H4 (cell line): ENCODE measurements at places on chromosomes 7 and 10.

DNA sequence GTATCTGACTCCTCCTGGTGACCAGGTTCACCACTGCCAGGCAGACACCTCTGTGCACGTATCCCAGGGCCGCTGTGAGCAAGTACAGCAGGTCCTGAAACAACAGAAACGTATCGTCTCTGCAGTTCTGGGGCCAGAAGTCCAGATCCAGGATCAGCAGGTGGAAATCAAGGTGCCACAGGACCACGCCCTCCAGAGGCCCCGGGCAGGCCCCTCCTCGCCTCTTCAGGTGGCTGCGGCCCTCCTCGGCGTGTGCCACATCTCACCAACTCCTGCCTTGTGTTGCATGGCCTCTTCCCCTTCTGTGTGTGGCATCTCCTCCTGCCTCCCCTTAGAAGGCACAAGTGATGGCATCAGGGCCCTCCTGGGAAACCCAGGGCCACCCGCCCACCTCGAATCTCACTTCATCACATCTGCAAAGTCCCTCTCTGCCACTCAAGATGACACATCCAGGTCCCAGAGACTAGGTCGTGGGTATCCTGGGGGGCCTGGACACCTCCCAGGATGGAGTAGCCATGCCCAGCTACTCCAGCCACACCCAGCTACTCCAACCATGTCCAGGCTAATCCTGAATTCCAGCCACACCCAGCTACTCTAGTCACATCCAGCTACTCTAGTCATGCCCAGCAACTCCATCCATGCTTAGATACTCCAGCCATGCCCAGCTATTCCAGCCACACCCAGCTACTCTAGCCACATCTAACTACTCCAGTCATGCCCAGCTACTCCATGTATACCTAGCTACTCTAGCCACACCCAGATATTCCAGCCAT lies 52.6 kb upstream of the DNAAF5 start:
- no peak for DNase-seq

GRCh38 chr7:99099499-99100077 lies 44.3 kb downstream of the SMURF1 start:
- DNase-seq, result no peak

GRCh38 chr10:71080381-71081228 lies 131.8 kb upstream of the UNC5B start:
- no peak for DNase-seq

DNA sequence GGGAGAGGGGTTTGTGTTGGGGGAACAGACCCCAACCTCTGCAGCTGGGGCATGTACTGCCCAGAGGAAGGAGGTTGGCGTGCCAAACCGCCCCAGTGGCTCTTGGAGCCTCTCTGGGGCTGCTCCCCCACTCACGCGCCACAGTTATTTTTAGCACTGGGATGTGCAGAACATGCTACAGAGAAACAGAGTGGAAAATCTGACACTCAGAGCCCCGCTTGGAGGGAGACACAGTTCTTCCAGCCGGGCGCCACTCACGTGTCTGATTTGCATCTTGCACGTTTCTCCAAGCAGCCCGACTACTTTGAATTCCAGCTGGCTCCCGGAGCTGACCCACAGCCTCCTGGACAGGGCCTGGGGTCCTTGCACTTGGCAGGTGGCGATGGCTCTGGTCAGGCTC lies 182.0 kb downstream of the RPS24 start:
- no peak for DNase-seq

- no peak for DNase-seq
Measured at GRCh38 chr10:48239618-48240017, 34.9 kb downstream of the FRMPD2 start.

GRCh38 chr10:21534604-21535493 lies 817 bp downstream of the MLLT10 start:
- peak; percentile 29 for DNase-seq

DNA sequence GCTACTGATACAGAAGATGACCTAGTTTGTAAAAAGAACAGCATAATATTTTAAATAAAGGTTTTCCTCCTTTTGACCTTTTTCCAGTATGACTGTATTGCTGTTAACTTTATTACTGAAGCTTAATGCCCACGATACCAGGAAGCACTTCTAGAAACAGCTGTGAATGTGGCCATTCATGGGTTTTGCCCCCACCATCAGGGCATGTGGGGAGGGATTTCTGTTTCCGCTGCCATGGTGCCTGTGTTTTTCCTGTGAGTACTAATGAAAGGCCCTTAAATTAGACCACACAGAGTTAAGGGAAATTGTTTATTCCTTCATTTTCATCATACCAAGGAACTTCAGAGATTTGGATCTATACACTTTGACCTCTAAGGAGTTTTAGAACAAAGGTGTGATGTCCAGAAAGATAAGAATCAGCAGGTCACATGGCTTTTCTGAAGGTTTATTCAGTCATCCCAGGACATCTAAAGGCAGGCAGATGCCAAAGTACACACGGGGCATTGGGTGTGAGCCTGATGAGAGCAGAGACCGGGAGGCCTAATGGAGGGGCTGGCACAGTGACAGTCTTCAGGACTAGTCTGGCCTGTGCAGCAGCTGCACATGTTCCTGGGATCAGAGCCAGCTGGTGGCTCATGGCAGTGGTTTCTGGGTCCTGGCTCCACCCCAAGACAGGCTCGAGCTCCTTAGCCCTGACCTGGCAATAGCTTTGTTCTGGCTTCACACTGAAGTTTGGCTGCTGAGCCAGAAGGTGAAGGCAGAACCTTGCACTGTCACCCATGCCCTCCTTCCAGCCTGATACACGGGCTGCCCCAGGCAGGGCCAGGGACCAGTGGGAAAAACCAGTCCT lies 190.9 kb downstream of the REEP3 start:
- peak; percentile 99 for DNase-seq

DNA sequence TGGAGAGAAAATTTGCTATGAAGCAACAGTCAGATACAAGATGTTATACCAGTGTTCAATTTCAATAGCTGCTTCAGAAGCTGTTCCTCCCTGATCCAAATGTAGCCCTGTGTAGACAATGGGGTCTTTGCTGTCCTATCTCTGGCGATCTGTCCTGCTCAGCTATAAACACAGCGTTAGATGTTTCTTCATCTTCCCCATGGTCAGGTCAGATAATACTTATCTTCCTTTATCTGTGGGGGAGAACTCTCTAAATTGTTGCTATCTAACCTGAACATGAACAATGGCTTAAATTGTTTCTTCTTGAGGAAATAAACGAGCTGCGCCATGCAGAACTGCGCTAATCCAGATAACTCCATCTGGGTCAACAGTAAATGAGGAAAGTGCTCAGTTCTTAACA lies 15.6 kb upstream of the KIAA1217 start:
- no peak for DNase-seq

GRCh38 chr10:69901628-69902505 lies 100.2 kb downstream of the COL13A1 start:
- peak; percentile 63 for DNase-seq

GRCh38 chr10:73506491-73506890 lies 10.7 kb upstream of the PPP3CB start:
- no peak for DNase-seq

GRCh38 chr10:79089632-79090031 lies 20.9 kb downstream of the ZMIZ1 start:
- DNase-seq, result no peak

- DNase-seq, result no peak
Measured at GRCh38 chr7:21469894-21470293, 42.0 kb downstream of the SP4 start.

- DNase-seq, result no peak
Measured at GRCh38 chr7:4828720-4829383, 33.0 kb downstream of the PAPOLB start.

DNA sequence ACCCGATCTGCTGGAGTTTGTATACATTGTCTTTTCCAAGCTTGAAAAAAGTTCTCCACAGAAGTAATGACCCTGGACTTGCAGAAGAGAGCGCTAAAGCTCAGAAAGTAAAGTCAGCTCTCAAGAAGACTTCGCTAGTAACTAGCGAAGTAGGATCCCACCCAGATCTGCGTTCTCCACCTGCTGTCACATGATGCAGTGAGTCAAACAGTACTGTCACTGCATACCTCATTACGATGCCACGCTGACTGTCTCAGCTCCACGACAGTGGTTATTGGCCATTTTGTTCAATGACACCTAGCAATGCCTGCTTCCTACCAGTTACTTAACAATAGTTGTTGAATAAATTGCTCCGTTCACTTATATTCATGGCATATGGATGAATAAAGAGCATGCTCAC lies 29.7 kb upstream of the SEC61G start:
- peak; percentile 98 for DNase-seq

DNA sequence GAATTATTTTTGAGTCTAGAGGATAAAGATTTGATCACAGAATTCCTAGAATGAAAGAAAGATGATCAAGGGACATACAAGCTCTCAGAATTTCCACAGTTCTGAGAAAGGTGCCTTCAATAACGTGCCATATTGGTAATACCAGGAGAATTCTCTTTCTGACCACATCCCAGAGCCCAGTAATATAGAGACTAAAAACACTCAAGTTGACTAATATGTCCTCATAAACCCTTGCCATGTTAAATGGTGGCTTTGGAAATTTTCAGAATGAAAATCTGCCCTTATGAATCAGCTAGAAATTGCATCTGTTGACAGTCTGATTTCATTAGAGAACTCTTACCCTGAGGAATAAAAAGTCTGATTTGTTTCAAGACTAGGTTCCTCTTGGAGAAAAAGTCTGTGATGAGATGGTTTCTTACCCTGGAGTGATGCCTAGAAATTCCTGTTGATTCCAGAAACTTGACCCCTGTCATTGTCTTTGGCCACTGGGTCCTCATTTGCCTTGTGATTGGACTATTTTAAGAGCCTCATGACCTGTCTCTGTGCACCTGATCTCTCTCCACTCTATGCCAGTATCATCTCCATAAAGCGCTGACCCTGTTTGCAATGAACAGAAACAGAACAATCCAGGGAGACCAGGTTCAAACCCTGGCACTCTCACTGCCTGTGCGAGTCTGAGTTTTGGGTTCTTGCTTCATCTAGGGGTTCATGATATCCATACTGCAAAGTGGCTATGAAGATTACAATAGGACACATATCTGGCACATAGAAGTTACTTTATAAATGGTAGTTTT lies 3.3 kb downstream of the IL2RA start:
- no peak for DNase-seq

DNA sequence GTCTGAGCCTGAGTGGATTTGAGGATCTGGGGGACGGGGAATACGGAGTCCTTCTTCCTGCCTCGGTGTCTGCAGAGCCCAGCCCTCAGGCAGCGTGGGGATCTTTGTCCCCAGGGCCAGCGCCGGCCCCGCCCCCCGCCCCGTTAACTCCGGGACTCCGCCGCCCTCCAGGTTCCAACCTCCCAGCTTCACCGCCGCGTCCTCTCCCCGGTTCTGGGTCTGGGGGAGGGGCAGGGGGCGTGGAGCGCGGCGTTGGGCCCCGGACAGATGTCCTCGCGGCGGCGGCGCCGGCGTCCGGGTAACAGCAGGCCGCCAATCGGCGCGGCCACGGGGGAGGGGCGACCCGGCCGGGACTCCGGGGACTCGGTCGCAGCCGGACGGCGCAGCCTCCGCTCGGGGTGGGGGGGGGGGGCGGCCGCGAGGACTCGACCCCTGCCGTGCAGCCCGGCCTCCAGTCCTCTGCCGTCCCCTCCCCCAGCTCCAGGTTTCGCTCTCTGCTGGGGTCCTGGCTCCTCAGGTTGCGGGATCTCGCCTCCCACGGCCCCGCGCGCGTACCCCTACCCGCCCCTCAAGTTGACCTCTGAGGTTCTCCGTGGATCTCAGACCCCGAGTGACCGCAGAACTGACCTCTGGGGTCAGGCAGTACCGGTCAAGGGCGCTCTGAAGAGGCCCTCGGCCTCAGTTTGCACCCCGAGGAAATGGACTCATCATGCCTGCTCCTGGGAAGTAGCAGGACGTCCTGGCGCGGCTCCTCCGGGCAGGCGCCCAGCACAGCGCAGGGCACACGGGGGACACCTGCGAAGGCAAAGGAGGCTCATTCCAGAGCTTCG lies 2.3 kb upstream of the ELFN1 start:
- DNase-seq, result no peak

- no peak for DNase-seq
Measured at GRCh38 chr7:38629651-38630510, 1.3 kb downstream of the AMPH start.

- DNase-seq, result no peak
Measured at GRCh38 chr7:88669913-88670312, 89.6 kb upstream of the ZNF804B start.

- no peak for DNase-seq
Measured at GRCh38 chr10:34808801-34809745, 6.0 kb downstream of the PARD3 start.

DNA sequence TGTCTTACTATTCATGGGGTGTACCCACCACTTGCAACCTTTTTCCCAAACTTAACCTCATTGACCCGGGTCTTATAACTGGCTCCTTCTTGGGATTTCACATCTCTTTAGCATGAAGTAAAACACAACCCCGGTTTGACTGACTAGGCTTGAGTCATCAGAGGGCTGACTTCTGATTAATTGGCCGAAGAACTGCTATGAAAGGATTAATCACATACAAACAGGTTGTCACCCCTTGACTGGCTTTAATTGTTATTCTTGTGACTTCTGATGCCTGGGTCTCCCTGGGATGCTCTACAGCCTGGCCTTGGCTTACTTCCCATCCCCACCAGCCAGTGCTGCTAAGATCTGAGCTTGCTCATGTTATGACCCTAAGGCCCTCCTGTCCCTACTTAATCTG lies 8.8 kb upstream of the CRPPA start:
- no peak for DNase-seq

DNA sequence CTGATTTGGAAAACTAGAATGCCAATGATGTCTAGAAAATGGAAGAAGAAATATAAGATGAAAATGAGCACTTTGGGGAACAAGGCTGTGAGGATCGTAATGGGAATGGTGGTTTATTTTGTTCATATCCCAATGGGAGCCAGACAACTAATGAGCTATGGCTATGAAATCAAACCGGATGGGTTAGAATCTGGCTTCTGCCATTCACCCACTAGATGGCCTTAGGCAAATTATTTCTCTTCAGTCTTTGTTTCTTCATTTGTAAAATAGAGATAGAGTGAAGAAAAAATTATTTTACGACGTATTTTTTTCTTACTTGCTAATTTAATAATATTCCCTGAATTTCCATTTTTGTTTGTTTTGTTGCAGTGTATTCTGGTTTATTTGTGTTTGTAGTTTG lies 572.1 kb upstream of the IGFBP3 start:
- DNase-seq, result no peak

- DNase-seq, result no peak
Measured at GRCh38 chr10:6052247-6053221, 9.6 kb downstream of the IL2RA start.

DNA sequence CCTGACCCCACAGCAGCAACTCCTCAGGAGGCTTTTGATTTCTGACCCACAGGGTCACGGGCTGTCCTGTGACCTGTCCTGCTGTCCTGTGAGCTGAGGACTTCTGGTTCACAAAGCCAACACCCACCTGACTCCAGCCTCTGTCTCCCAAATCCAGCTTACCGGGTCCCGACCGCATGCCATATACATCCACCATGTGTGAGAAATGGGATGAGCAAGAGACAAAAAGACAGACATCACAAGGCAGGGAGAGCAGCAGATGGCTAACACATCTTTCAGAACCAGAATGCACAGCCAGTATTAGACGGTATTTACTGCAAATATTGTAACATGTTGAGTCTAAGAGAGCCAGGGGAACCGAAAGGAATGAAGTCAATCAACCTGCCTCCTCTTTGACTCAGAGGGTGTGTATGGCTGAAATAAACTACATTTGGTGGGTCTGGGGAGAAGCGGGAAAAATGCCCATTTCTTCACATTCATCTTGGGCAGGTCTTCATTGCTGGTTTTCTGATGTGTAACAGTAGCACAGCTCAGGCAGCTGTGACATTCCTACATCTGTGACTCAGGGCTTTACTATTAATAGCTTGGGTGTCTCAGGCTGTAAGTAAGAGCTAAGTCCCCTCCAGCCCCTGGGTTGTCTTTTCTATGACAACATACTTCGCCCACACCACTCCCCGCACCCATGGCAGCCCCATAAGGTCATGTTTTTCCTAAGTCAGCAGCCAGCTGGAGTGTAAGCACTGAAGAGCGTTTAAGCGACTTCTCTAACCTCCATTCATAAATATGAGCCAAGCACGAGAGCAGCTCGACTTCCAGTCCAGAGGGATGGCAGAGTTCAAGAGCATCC lies 25.0 kb downstream of the ABLIM1 start:
- peak; percentile 90 for DNase-seq
